Upper lobe of left lung (tissue), 6 donors: ENCODE measurements at places on chromosomes 2 and 18. TPM values are rescaled to one million over a fixed set of nuclear protein-coding genes. Genes with fewer than 3 reads are reported as not detected.

DNA sequence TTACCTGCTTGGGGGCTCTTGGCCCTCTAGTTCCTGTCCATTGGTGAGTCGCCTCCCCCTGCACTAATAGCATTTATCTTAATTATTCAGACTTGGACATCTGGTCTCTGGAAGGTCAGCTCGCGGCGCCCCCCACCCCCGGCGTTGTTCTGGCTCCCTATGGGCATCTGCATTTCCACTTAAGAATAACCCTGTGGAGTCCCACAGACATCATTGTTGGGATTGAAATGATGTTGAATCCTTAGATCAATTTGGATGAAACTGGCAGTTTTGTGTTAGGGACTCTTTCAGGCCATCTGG lies 313.8 kb upstream of the HS6ST1 start:
- DNase-seq = no peak

- peak; percentile 12 for DNase-seq
Observed at GRCh38 chr2:120763931-120764330, 28.3 kb downstream of the GLI2 start.

DNA sequence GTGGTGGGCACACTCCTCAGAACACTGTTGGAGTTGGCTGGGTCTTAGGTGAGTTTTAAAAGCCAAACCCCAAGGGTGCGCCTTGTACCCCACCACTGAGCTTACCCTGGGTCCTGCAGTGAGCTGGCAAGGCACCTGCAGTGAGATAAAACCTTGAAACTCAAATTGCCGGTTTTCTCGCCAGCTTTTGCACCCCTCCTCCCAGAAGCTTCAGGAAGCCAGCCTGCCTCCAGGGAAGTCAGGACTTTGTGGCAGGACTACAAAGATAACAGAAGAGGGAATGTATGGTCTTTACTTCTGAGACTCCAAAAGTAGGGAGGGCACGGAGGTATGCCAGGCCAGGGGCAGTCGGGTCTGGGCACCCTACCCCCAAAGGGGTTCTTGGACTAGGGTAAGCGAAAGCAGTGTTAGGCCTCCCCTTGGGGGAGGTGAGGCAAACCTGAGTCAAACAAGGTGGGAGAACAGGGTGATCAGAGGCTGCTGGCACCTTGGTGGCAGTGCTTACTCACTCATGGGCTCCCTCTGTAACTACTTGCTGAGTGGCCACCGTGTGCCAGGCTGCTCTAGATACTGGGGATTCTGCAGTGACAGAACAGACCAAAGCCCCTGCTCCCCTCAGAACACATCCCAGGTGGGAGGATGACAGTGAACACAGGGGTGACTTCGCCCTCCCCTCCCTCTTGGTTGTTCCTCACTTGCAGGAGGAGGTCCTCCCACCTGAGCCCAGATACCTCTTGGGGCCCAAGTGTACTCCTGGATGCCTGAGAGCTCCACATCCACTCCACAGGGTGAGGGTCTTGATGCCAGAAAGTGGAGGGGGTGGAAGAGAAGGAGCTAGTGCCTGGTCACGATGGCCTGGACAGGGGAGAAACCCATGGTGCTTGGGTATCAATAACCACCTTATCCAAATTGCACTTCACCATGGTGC lies 69.3 kb upstream of the RGPD5 start:
- DNase-seq = no peak

The GPR75 gene
- 3.4 TPM for total RNA-seq
